Activated CD8-positive, alpha-beta T cell treated with anti-CD3 and anti-CD28 coated beads, Interleukin-2, amount 10 ng/mL, durations not matched to agents 7 days and 5 days (primary cell): ENCODE measurements at places on chromosomes 16 and 17.

- DNase-seq, result no peak
These were observed 73.8 kb downstream of the SDR42E1 start for GRCh38 chr16:81937305-81938038.

- no peak for DNase-seq
These were observed 113.0 kb downstream of the RBFOX3 start for GRCh38 chr17:79497777-79498348.

GRCh38 chr17:50222922-50223321 lies 21.5 kb upstream of the COL1A1 start:
- DNase-seq, result no peak

DNA sequence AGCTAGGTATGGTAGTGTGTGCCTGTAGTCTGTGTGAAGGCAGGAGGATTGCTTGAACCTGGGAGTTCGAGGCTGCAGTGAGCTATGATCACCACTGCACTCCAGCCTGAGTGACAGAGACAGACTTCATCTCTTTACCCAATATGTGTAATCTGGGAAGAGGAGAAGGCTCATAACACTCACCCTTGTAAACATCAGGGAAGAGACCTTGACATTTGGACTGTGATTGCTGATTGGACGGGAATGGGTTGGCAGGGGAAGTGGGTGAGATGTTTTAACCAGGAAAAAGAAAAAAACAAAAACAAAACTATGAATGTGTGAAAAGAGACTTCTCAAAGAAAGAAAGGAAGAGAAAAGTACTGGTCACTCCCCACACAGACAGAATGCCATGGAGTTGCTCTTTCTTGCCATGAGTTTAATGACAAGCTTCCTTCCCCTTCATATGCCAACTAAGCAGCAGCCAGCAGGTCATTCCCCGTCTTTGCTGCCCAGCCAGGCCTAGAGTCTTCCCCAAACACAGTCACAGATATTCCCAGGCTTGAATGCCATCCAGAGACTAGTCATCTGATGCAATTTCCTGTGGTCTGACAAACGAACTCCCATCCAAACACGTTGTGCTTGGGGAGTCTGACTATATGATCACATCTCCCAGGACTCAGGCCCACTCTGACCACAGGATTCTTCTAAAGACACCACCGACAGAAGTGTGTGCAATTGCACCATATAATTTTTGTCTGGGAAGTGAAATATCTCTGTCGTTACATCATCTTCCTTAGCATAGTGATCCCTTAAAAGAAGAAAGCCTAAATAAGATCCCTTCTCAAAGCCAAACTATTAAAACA lies 3.6 kb upstream of the XAF1 start:
- no peak for DNase-seq

DNA sequence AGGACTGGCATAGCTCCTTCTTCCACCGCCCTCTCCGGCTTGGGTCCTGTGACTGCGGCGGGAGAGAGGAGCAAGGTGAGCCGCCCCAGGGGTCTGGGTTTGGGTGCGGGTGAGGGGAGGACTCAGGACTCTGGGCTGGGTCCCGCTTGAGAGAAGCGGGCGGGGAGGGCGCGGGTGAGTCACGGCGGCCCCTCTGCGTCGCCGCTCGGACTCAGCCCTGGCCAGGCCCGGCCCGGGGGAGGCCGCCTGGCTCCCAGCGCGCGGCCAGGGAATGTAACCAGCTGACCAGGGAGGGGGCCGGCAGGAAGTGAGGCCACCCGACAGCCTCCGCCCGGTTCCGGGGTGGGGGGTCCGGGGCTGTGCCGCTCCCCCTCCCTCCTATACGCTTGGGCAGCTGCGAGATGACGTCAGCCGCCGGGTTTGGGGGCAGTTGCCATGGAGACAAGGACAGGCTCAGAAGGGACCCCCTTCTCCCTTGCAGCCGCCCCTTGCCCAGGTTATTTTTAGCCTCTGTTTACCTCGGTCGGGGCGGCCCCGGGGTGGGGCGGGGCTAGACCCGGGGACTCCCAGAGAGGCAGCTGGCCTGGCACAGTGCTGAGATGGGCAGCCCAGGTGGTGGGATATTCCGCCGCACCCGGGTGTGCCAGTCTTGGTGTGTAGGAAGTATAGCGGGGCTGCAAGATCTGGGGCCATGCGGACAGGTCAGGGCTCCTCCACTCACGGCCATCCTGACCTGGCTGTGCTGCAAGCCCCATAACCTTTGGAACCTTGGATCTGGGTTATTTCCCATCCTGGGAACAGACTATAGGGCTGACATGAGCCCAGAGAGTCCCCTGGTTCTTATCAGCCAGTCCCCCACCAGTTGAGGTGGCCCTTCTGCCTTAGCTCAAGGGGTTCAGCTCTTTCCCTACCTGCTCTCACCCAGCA lies 1.6 kb downstream of the RIPOR1 start:
- no peak for DNase-seq

DNA sequence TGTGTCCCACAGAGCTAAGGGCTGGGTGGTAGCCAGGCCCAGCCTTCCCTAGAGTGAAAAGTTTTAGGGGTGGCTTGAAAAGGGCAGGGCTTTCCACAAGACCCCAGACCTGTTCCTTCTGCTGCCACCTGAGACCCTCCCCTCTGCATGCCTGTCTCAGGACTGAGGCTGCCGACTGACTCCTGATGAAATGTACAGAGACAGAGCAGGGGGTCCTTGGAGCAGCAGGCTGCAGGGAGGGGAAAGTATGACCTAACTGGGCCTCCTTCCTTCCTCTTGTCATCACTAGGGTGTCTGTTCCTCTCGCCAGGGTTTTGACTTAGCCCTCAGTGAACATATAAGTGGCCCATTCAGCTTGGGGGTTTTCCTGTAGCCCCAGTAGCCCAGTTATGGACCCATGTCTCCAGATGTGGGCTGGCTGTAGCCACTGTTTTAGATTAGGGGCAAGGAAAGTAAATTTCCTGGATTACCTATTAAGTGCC lies 14.9 kb upstream of the NFATC3 start:
- DNase-seq, result peak; percentile 48

DNA sequence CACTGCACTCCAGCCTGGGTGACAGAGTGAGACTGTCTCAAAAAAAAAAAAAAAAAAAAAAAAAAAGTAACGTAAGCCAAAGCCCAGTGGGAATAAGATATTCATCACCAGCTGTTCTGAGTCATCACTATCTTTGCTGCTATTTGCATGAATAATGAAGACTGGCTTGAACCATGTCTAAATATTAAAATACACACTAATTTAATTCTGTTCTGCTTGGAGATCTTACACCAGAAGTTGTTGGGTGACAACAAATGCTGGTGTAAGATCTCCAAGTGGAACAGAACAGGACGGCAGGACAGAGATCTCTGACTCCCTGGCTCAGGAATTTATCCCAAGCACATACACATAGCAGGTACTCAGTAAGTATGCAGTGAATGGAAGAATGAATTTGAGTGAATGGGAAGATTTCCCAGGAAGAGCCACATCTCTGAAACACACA lies 19.6 kb downstream of the DNAH17 start:
- no peak for DNase-seq

- DNase-seq, result no peak
These were observed 686 bp upstream of the RHOT2 start for GRCh38 chr16:667113-667779.

- DNase-seq, result no peak
These were observed 1837.7 kb downstream of the TP53TG3F start for GRCh38 chr16:35296962-35297653.

GRCh38 chr17:69949496-69949895 lies 125.5 kb upstream of the KCNJ16 start:
- DNase-seq, result no peak

DNA sequence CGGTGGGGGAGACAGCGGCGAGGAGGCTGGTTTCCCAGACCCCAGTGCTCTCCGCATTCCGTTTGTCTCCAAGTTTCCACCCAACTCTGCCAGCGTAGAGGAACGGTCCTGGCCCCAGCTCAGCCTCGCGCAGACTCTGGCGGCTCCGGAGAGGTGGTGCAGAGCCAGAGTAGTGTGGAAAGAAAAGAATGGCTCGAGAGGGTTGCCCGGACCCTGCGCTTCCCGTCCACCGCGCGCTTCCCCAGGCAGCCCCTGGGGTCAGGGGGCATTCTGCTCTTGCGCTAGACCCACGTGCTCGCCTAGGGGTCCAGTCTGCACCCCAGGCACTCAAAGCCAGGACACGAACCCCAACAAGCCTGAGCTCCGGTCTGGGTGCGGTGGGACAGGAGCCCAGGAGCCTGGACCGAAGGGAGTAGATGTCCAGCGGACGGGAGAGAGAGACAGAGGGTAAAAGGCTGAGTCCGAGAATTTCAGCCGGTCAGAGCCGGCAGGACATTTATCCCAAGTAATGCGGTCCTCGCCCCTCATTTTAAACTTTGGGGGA lies 3.8 kb downstream of the PMP22 start:
- no peak for DNase-seq

DNA sequence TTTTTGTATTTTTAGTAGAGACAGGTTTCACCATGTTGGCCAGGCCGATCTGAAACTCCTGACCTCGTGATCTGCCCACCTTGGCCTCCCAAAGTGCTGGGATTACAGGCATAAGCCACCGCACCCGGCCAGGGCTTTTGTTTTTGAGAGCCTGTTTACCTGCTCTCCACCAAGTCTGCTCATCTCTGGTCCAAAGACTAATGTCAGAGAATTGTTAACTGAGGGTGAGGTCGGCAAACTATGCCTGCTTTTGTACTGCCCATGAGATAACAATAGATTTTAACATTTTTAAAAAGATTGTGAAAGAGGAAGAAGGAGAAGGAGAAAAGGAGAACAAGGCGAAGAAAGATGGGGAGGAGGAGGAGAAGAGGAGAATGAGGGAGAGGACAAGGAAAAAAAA lies 26.0 kb downstream of the TMEM238L start:
- no peak for DNase-seq

DNA sequence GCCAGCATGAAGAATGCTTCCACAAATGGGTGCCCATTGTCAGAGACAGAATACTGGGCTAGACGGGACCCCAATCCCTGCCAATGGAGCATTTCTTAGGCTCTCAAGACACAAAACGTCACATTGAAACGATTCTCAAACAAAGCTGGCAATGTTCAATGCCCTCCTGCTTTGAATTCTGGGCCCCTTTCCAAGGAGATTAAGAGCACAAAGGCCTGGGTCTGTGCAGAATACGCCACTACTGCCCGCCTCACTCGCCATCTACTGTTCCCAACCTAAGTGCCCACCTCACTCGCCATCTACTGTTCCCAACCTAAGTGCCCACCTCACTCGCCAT lies 9.7 kb downstream of the CFAP20 start:
- no peak for DNase-seq
